Activated CD4-positive, alpha-beta T cell treated with anti-CD3 and anti-CD28 coated beads, Interleukin-2, amount 50 U/mL, for 1 hour (primary cell): ENCODE measurements at places on chromosomes 2 and 18.

DNA sequence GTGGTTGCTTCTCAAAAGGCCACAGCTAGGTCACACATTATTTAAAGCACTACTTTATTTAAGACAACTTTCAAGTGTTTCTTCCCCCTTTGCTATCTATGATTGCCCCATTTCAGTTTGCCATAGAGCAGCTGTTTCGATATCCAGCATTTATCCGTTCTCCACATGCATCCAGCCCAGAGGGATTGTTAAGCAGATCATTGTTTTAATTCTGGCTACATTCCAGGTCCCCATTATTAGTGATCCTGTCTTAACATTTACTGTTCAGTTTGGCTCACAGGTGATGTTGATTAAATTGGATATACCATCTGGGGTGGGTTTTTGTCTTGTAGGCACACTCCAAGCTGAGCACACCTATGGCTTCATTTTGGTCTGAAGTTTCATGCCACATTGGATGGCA is 638.7 kb downstream of the ZEB2 start:
- no peak for DNase-seq

DNA sequence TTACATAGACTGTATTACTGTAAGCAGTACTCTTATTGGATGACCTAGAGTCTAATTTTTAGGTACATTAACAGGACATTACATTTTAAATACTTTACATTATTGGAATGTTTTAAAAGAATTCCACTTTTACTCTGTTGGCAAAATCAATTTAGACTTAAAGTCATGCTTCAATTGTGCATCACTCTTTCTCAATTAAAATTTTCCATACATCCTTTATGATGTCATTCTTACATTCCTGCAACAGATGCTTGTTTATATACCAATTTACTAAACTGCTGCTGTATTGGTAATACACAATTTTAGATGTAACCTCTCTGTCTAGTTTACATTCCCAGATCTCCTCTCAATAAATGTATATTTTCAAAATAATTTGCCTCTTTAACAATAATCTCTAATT is 440.1 kb downstream of the ZEB2 start:
- no peak for DNase-seq

DNA sequence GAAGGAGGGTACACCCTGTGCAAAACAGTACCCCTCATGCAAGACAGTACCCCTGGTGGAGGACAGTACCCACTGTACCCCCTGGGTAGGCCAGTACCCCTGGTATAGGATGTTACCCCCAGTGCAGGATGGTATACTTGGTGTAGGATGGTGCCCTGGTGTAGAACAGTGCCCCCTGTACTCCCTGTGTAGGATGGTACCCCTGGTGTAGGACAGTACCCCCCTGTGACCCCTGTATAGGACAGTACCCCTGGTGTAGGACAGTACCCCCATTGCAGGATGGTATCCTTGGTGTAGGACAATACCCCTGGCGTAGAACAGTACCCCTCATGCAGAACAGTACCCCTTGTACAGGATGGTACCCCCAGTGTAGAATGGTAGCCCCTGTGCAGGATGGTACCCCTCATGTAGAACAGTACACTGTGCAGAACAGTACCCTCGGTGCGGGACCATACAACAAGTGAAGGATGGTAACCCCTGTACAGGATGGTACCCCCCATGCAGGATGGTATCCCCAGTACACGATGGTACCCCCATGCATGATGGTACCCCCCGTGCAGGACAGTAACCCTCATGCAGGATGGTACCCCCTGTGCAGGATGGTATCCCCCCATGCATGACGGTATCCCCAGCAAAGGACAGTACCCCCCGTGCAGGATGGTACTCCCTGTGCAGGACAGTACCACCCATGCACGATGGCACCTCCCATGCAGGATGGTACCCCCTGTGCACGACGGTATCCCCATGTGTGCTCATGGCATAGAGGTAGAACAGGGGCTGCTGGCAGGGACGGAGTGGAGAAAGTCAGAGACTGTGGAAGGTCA is 248.0 kb downstream of the DCDC2C start:
- no peak for DNase-seq

GRCh38 chr2:233264667-233265066 is 13.2 kb downstream of the ATG16L1 start:
- DNase-seq = no peak

- no peak for DNase-seq
Measured at GRCh38 chr2:231563378-231563961, 29.2 kb upstream of the TEX44 start.

- DNase-seq = no peak
Measured at GRCh38 chr2:193946806-193947205, 1710.2 kb upstream of the SLC39A10 start.

- no peak for DNase-seq
Measured at GRCh38 chr2:5693287-5694201, 1.4 kb downstream of the SOX11 start.

DNA sequence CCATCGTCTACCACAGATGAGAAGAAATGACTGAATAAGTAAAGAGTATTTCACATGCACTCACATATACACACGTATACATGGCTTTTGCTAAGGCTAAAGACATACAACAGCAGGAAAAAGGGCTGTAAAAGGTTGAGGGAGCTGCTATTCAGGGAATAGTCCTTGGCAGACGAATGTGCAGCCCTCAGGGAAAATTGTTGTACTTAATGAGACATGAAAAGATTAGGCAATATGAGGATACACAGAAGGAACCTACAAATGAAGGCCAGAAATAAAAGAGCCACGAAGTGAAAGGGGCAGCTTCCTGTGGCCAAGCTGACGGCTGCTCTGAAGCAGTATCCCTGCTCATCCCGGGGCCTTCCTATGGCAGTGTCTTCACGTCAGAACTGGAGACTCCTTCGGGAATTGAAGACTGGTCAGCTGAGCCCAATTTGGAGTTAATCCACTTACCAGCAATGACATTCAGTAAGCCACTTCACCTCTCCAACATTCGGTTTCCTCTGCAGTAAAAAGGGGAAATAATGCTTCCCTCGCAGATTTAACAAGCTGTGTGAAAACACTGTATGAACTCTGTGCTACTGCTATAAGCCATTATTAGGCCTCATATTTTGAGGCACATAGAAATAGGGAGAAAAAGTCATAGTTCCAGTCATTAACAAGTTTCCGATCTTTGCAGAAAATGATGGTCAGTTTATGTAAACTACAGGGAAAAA is 221.8 kb downstream of the STK39 start:
- DNase-seq = no peak
